ENCODE measurements at places on chromosomes 6 and 20.
A peak's percentile ranks its signal among the peaks of the same experiment; 100 is the strongest.

DNA sequence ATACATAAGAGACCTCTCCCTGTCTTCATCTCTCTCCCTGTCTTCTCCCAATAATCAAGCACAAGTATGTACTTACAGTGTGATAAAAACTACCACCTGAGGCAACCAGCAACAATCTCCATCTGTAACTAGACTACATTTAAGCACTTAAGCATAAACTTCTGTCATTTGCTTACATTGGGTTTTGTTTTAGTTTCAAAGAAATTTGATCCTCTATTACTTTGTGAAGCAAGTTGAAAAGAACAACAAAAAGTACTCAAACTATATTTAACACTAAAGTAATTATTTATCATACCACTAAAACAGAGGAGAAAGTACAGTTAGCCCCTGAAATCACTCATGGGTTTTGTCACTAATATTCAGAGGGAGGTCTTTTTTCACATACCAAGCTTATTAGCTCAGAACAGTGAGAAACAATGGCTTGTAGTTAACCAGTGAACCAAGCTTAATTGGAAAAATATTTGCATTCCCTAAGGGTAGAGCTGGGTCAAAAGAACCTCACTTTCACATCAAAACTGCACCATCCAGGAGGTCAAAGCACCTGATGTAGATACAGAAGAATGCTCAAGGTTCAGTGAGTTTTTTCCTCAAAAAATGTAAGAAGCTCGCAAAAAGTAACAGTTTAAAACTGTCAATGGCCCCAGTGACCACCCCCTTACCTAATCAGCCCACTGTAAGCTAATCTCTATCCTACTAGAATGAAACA, 34.1 kb downstream of the DCDC2 start:
- no peak for DNase-seq

DNA sequence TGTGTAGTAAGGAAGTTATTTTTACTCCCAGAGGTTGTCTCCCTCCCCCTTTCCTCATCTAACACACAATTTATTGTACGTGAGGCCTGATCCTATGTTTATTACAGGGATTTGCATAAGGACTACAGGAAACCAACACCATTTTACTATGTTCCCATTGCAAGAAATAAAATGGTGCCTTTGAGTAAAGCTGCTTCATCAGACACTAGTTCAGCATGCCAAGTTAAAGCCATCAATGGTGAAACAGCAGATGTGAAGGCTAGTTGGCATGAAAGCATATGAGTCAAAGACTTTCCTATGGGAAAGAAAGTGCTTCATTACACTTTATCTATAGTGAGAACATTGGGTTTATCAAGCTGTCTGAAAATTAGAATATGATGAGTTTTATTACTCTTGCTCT, 543.0 kb downstream of the GRIK2 start:
- DNase-seq, result no peak

DNA sequence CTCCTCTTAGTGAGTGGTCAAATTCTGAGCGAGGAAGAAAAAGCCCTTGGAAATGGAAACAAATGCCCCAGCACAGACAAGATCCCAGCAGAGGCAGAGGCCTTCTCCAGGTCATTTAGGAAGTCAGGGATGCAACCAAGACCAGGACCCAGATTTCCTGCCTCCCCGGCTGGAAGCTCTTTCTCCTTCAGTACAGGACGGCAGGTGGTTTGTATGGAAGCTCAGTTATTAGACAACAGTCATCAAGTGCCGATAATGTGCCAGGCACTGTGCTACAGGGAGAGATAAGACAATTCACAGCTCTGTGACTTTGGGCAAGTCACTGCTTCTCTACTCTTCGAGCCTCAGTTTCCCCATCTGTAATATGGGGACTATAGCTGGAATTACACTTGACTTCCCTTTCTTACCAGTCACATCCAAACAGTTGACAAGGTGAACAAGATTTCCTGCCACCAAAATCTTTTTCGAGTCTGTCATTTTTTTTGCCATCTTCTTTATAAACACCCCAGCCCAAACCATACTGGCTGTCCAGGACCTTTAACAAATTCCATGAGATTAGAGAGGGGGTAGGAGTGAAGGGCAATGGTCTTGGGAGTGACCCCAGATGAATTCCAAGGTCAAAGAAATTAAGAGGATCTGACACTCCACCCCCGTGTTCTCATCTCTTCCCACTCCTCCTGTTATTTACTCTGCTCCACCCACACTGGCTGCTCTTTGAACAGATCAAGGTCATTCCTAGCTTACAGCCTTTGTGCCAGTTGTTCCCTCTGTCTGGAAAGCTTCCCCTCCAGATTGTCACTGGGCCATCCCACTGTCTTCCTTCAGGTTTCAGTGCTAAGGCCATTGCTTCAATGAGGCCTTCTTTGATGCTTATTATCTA, 6.0 kb downstream of the MMP9 start:
- DNase-seq, result no peak

DNA sequence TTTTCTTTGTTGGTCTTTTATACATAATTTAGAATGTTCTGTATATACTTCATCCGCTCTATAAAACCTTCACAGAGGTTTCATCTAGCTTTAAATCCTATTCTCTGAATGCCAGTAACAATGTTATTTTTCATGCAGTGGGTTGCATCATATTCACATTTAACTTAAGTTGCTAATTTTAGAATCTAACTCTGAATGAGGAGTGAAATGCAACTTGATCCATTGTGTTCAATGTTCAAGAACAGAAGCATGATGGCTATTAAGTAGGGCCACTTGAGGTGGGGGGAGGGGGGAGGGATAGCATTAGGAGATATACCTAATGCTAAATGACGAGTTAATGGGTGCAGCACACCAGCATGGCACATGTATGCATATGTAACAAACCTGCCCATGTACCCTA, 224.5 kb downstream of the NKAIN2 start:
- DNase-seq, result no peak

DNA sequence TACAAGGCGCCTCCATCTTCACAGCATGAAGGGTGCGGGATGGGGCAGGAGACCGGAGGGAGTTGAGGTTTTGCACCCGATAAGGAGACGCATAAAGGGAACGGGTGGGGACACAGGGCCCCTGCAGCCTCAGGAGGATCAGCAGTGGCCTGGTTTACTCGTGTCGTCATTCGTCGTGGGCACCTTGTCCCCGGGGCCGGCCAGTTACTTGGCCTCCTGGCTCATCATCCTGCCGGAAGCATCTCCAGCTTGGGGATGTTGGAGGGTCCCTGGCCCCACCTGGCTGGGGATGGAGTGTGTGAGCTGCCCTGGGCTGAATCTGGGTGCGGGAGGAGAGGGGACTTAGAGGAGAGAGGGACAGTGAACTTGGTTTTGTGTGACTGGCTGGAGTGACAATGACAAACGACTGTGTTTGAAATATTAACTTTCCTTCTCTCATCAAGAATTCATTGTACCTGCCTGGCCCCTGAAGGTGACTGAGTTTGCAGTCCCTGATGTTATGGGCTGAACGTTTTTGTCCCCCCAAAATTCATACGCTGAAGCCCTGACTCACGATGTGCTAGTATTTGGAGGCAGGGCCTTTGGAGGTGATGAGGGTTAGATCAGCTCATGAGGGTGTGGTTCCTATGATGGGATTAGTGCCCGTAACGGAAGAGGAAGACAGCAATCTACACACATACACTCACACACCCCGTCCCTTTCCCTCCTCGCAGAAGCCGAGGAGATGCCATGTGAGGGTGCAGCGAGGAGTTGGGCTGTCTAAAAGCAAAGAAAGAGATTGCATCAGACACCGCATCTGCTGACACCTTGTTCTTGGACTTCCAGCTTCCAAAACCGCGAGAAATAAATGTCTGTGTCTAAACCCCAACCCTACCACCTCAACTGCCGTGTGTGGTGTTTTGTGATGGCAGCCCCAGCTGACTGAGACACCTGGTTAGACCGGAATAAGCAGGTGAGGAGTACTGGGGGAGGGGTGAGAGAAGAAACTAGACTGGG, 65.0 kb upstream of the MAP3K4 start:
- DNase-seq, result no peak

GRCh38 chr6:105880030-105880492, 206.1 kb upstream of the PRDM1 start:
- DNase-seq, result peak; percentile 49

- no peak for DNase-seq
Observed at GRCh38 chr6:106939848-106940247, 34.7 kb downstream of the CD24 start.

- DNase-seq, result no peak
Observed at GRCh38 chr6:124567401-124567800, 394.8 kb upstream of the RNF217 start.

DNA sequence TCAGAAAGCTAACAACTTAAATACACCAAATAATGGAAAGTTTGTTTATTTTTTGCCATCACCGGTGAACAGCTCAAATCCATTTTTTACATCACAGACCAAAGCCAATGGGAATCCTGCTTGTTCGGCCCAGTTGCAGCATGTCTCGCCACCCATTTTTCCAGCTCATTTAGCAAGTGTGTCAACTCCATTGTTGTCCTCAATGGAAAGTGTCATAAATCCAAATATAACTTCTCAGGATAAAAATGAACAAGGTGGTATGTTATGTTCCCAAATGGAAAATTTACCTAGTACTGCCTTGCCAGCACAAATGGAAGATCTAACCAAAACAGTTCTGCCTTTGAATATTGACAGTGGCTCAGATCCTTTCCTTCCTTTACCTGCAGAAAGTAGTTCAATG, 65.3 kb upstream of the SMIM8 start:
- DNase-seq, result no peak

- no peak for DNase-seq
Observed at GRCh38 chr20:3250091-3250504, 11.1 kb upstream of the SLC4A11 start.

GRCh38 chr6:112149719-112150263, 62.4 kb downstream of the FAM229B start:
- DNase-seq, result no peak

GRCh38 chr20:53934421-53935343, 135.7 kb downstream of the BCAS1 start:
- no peak for DNase-seq

GRCh38 chr20:45328451-45328850, 19.8 kb downstream of the SDC4 start:
- no peak for DNase-seq

- no peak for DNase-seq
Observed at GRCh38 chr20:19812056-19812455, 54.0 kb downstream of the RIN2 start.

DNA sequence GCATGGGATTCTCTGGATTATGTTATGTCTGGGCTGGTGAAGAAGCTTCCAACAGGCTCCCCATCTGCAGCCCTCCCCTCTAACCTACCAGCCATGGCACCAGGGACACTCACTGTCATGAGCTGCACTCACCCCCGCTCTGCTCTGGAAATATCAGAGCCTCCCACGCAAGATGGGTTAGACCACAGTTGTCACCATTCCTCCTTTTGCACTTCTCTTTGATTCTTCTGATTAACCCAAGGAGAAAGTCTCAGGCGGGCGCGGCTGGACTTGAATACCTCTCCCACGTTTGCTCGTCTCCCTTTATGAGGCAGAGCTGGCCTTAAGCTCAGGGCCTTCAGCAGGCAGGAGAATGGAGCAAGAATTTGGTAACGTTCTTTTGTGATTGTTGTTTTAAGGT, 128.1 kb downstream of the CEBPB start:
- peak; percentile 16 for DNase-seq

DNA sequence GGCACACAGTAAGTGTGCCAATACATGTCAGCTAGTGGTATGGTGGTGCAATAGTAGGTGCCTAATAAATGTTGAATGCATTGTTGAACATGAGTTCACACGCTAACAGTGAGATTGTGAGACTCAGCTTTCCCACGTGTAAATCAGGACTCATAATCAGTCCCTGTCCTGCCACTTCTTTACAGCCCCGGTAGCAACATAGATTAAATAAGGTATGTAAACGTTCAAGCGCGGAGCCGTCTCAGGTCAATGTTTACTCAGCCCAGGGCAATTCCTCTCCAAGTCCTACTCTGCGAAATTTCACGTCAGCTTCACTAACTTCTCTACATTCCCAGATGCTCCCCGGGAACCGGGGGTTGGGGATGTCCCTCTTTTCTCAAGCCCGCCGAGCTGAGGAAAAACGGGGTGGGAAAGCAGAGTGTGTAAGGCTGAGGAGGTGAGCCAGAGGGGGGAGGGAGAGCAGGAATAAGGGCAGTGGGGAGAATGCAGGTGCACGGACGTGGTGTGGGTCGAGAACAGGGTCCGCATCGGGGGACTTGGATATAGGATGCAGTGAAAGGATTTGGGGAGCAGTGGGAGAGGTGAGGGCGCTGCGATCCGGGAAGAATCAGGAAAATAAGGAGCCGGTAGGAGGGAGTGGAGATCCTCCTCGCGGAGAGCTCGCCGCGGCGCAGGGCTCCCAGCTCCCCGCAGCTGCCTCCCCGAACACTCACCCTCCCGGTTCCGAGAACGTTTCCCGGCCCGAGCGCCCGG, 544 bp upstream of the TP53INP2 start:
- DNase-seq, result peak; percentile 7

DNA sequence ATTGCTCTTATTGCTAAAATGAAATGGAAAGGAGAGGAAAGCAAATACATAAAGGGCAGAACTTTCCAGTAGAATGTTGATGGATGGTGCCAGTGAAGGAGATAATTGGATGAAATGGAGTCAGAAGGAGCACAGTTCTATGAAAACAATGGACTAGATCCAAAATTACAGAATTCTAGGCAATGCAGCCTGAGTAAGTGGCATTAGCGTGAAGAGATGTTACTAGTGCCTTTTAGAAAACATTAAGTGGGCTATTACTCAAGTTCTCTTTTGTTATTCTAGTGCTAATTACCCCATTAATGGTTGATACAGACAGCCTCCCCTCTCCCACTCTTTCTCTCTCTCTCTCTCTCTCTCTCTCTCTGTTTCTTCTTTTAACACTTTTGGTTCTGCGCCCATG, 209.5 kb upstream of the RGS17 start:
- no peak for DNase-seq

DNA sequence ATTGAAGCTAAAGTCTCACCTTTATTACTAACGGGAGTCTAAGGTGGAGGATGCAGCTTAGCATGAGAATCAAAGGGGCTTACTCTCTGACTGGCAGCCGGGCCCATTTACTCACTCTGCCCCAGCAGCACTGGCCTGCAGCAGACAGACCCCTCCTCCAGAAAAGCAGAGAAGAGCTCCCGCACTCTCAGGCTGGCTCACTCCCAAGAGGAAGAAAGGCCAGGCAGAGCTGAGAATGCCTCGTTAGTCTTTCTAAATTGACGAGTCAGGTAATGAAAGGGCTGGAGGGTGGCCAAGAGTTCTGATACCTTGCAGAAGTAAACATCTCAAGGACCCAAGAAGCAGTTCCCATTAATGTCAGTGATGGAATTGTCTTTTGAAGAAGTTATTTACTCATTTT, 44.5 kb upstream of the IL20RA start:
- DNase-seq, result no peak

DNA sequence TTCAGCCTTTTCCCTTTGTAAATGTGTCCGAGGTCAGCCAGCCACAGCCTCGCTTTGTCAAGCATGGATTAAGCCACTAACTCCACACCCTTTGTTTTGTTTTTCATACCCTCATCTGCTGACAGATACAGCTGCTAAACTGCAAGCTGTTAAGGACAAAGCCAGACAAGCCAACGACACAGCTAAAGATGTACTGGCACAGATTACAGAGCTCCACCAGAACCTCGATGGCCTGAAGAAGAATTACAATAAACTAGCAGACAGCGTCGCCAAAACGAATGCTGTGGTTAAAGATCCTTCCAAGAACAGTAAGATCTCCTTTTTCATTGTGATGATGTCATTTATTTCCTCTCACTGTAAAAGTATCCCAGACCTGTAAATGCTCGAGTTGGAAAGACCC, 269.3 kb downstream of the ARHGAP18 start:
- DNase-seq, result no peak
